Hippocampal formation (tissue), 2 donors: ENCODE measurements at places on chromosomes 13 and 19.
A peak's percentile ranks its signal among the peaks of the same experiment; 100 is the strongest.

DNA sequence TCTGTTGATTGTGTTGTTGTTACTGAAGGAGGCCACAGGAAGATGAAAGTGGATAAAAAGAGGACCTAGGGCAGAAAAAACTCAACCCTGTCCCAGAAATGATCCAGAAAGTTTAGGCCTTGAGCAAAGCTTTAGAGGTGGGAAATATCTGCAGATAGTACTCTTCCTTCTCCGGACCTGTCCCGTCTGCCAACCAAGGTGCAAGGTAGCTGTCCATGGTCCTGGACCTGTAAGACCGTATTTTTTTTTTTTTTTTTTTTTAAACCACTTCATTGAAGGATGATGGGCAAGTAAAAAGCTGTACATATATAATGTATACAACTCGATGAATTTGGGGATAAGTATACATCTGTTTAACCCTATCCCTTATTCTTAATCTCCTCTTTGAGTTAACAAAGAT lies 225.9 kb downstream of the OLFM4 start:
- no peak for DNase-seq

DNA sequence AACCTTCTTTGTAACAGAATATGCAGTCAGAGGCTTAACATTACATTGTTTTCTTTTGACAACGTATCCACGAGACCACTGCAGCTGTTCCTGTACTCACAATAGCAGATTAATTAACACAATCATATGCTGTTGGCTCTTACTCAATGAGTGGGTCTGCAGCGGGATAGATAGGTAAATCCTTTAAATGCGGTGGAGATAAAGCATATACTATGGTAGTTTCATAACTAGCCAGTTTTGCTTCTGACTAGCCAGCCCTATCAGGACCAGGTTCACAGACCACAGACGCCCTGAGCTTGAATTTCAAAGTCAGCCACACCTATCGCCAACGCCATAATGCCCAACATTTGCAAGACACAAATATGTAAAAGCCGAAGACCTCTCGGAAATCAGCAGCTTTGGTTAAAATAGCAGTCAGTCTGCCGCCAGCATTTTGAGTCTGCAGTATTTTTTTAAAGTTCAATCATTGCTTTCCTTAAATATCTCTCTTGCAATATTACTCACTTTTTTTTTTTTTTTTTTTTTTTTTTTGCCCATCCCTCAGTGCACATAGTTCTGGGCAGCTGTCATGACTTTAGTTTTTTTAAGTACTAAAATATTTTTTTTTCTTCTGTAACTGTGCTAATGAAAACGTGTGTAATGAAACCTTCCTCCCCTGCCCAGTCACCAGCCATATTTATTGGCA lies 120.5 kb downstream of the ZNF536 start:
- no peak for DNase-seq

DNA sequence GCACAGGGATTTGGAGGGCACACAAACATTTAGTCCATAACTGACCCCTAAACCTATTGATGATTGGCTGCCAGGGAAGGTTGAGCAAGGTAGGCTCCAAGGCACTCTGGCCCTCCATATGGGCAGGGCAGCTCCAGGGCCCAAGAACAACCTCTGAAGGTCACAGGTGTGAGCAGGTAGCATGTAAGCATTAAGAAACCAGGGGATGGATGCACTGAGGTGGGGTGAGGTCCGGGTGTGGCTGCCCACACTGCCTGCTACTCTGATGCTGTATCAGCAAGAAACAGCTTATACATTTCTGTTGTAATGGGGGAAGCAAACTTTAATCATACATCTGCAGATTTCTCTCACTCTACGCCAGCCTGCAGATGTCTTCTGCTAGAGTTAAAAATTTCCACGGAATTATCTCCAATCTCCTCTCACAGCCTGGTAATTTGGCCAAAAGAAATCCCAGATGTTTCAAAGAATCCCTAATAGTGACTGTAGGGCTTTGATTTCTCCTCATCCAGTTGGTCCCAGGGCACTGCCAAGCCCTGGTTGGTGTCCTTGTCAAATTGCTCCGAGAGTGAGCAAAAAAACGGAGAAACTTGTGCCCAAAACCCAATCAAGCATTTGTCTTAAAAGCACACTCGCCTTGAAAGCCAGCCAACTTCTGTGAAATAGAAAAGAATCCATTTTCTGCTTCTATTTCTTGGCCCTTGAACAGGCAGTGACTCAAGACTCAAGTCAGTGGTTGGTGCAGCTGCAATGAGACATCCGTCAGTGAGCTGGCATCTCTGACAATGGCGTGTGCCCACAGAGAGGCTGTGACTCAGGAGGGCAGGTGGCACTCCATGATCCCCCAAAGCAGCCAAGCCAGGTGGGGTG lies 72.5 kb upstream of the MRI1 start:
- peak; percentile 37 for DNase-seq

- peak; percentile 29 for DNase-seq
Observed at GRCh38 chr19:2059422-2060201, 8.6 kb upstream of the MKNK2 start.

DNA sequence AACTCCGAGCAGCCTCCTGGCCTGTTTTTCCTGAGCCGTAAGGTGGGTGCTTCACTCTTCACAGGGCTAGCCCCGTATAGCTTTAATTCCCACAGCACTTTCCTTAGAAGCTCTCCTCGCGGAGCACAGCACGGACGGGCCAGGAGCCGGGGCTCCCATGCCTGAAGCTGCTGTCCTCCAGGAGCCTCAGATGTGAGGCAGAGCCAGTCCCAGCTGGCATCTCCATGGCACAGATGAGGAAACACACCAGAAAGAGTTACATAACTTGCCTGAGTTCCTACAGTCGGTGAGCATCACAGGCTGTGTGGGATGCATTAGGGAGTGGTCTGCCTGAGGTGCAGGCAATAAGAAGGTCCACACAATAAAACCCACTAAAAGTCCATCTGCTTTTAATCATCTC lies 118.5 kb downstream of the ATP8A2 start:
- DNase-seq, result no peak
